Hepatocyte (in vitro differentiated cells): ENCODE measurements at places on chromosomes 4 and X. TPM values are rescaled to one million over a fixed set of nuclear protein-coding genes. Genes with fewer than 3 reads are reported as not detected.

Gene DCAF12L2
- 1.0 and 1.8 TPM in 2 replicates for total RNA-seq

Gene RHOXF2
- total RNA-seq = not detected in 2 replicates

Gene SYNPO2
- total RNA-seq = 10.3 and 12.6 TPM in 2 replicates

Gene MAGED4B
- 30.6 and 31.9 TPM in 2 replicates for total RNA-seq

Gene ZNF275
- 9.9 and 10.2 TPM in 2 replicates for total RNA-seq
